Kasumi-1 (cell line): ENCODE measurements at places on chromosomes 13 and 19.
A peak's percentile ranks its signal among the peaks of the same experiment; 100 is the strongest.

DNA sequence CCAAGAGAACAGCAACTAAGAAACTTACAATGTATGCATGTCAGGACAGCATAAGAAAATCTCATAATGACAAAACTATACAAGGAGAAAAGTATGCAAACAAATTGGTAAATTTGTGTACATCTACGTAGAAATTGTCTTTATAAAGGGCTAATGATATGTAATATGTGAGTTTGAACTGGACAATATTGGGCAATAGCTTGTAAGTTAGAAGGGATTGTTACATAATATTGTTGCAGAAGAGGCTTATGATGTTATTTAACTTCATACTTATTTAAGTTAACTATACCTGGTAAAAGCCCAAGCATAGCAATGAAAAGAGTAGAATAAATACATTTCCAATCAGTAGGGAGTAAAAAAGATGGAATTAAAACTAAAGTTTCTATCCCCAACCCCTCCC, 134.0 kb downstream of the MAB21L1 start:
- DNase-seq = no peak

- DNase-seq = no peak
Observed at GRCh38 chr13:36787181-36787580, 31.8 kb upstream of the RFXAP start.

GRCh38 chr19:40231544-40232424, 5.3 kb upstream of the CCNP start:
- no peak for DNase-seq

GRCh38 chr13:102273111-102273510, 128.7 kb downstream of the FGF14 start:
- no peak for DNase-seq

DNA sequence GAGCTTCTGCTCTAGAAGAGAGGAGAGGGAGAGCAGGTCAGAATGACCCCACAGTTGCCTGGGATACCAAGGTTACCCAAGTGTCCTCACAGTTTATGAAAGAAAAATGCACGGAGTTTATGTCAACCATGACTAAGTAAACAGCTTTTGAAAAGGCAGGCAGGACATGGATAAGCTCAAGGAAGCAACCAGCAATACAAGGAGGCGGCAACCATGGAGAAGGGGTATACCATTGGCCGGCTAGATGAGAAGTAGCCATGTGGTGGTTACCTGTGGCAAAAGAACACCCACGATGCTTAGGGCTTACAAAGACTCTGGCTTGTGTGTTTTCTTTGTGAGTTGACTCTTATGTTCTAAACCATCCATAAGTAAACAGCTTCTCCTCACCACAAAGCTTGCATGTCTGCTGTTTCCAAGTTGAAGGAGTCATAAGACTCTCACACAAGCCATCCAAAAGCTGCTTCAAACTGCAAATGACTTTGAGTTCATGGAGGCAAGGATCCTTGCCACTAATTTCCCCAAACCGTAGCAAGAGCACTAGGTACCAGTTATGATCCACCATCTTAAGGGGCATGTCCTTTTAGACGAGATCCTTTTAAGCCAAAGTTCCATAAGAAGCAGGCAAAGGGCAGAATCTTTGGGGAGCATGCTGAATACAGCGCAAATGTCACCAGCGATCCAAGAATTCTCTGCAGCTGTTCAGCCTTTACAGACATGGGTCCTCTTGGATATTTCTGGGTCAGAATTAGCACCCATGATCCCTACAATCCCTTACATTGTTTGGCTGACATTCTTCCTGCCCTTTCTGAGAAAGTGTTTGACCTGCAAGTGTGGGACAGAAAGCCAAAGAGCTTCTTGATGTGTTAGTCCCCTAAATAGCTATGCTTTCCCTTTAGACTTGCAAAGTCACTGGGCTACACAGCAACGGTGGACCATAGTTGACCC, 74.8 kb upstream of the IPO5 start:
- no peak for DNase-seq

DNA sequence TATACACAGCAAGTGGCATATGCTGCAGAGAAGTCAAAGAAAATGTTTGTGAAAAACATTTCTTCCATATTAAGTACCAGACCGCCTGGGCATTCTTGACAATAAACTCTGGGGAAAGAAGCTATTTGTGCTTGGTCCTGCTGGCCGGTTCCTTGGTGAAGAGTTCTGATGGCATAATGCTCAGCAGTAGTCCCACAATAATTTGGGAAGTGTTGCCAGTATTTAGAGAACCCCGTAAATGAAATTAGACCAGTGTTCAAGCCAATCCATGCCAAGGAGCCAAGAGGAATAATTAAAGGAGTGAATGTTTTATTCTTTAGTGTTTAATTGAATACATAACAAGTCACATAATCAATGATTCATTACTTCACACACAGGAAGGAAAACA, 6.3 kb downstream of the KCTD12 start:
- no peak for DNase-seq

DNA sequence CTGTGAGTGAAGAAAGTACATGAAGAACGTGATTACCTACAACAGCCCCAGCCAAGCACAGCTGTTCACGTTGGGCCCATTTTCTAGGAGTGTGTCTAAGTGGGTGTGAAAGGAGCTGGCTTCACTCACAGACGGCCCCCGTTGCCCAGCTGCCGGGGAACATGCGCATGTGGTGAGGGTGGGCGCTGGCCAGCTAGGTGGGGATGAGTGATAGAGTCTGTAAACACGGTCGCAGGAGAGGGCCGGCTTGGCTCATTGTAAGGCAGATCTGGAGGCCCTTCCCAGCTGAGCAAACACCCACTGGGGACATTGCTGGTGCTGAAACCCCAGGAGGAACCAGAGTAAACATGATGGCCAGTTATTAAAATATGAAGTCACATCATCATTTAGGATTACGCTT, 160.5 kb downstream of the TEX29 start:
- no peak for DNase-seq

- no peak for DNase-seq
Observed at GRCh38 chr13:46553521-46553885, 533 bp downstream of the LRCH1 start.

- no peak for DNase-seq
Observed at GRCh38 chr19:39130337-39131254, 5.0 kb downstream of the PAK4 start.

- peak; percentile 33 for DNase-seq
Observed at GRCh38 chr19:18233224-18233825, 7.1 kb upstream of the PDE4C start.

- DNase-seq = no peak
Observed at GRCh38 chr13:46738055-46738454, 58.9 kb downstream of the ESD start.

GRCh38 chr13:57286511-57287098, 119.6 kb downstream of the PRR20E start:
- DNase-seq = no peak

- no peak for DNase-seq
Observed at GRCh38 chr19:32415246-32415645, 9.7 kb downstream of the DPY19L3 start.

- DNase-seq = peak; percentile 61
Observed at GRCh38 chr19:2949939-2950285, 5.1 kb upstream of the ZNF77 start.

GRCh38 chr19:2410023-2410422, 17.4 kb downstream of the TIMM13 start:
- no peak for DNase-seq

GRCh38 chr13:110680852-110681251, 25.1 kb downstream of the CARS2 start:
- DNase-seq = peak; percentile 32

- DNase-seq = no peak
Observed at GRCh38 chr13:26897706-26898550, 137.3 kb upstream of the GPR12 start.

DNA sequence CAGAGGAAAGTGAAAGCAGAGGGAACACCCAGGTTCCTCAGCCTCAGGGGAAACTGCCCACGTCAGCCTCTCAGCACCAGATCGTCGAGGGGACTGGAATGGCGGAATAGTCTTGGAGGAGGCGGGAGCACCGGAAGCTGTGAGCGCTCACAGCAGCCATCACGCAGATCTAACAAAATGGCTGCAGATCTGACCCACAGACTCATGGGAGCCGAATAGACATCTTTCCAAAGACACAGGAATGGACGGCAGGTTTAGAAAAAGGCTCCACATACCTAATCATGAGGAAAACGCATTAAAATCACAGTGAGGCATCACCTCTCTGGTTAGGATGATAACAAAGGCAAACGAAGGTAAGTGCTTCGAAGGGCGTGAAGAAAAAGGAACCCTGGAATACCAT, 11.8 kb upstream of the LILRA2 start:
- DNase-seq = no peak

DNA sequence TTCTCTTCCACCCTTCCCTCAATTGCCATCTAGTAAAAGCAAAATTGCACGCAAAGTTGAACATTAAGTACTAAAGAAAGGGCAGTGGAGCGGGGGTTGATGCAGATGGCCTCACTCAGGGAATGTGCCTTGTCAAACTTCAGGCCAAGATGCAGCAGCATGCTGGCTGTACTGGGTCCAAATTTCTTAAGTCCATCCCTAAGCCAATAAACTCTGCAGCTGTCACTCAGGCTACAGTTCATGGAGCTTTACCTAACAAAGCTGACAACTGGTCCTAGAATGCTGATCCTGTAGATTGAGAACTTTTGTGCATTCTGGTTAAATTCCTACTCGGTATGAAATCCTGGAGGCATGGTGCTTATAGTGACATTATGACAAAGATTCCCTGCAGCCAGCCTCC, 88.4 kb downstream of the FOXO1 start:
- DNase-seq = no peak

GRCh38 chr13:35086667-35087066, 144.6 kb downstream of the NBEA start:
- no peak for DNase-seq

- DNase-seq = no peak
Observed at GRCh38 chr13:90710164-90710759, 637.2 kb upstream of the MIR17HG start.

- DNase-seq = no peak
Observed at GRCh38 chr13:34174671-34175145, 356.8 kb downstream of the RFC3 start.

GRCh38 chr19:15717809-15718208, 10.0 kb upstream of the OR10H2 start:
- DNase-seq = no peak

DNA sequence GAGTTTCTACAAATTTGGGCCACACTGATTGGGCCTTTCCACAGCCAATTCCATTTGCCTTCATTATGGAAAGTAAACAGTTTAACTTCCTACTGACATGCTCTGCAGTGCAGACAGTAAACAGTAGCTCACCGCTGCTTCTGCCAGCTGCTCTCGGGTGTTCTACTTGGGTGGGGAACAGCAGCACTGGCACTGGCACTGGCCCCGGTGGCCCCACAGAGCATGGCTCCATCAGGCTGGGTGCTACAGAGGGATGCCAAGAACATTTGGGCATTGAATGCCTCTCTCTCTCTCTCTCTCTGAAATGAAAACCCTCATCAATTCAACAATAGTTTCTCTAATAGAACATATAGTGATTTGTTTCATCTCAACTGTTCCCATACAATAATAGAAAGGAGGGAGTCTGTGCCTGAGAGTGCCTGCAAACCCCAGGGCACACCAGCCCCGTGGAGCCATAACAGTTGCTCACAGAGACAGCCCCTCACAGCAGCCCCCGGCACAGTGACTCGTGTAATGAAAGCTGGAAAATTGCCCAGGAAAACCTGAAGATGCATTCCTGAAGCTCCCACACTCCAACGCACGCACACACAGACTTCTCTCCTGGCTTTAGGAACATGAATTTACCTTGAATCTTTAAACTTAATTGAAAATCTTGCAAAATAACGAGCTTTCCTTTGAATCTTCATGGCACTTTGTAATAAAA, 38.2 kb upstream of the GJB6 start:
- no peak for DNase-seq

- no peak for DNase-seq
Observed at GRCh38 chr19:54805665-54806515, 2.5 kb downstream of the KIR2DL4 start.

DNA sequence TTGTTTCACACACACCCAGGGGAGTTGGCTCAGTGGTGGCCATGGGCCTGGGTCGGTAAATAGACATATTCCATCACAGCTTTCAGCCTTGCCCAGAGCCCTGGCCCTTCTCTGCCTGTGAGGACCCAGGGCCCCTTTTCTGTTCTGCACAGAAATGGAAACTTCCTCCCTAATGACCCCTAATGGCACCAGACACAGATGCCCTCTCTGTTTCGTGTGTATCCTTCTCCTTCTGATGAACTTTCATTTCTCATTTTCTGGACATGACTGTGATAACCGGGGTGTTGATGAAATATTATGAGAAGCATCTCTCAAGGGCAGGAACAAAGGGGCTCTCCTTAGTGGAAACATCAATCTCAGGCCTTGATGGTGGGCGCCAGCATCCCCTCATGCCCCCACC, 12.8 kb downstream of the LILRA1 start:
- no peak for DNase-seq

GRCh38 chr13:35953537-35954206, 177.5 kb downstream of the DCLK1 start:
- DNase-seq = peak; percentile 2

DNA sequence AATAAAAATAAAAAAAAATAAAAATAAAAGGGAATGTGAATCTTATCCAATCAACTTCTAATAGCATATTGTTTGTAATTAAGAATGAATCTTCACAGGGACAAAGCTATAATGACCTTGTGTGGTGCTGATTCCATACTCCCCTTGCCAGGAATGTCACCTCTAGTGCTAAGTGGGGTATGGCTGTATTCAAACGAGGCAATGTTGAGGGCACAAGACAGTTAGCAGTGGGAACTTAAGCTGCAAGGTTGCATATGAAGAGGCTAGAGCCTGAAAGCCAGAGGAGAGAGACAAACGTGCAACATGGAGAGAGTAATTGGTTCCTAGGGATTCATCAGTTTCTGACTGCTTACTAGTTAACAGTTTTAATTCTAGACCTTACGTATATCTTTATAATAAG, 43.9 kb upstream of the CSNK1A1L start:
- DNase-seq = no peak

GRCh38 chr13:111484959-111485358, 164.5 kb downstream of the TEX29 start:
- no peak for DNase-seq

- DNase-seq = peak; percentile 88
Observed at GRCh38 chr13:19586904-19587634, 25.7 kb upstream of the TPTE2 start.
